ENCODE measurements at places on chromosomes 2 and 18.

- DNase-seq, result no peak
These were observed 38.5 kb downstream of the COL4A4 start for GRCh38 chr2:227125506-227125905.

DNA sequence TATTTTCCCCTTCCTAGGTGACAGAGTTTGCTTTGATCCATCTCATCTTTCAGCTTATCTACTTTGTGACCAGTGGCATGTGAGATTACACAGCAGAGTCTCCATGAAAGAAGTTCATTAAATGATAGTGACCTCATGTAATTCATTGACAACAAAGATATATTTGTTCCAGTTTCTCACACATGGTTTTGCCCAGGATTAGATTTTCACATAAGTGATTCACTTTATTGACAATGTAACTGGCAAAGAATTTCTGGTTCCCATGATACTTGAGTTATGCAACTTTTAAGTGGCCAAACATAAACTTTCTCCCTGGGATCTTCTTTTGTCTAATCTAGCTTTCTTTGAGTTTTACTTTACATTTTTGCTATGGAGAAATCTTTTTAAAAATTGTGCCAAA, 50.0 kb downstream of the MC4R start:
- no peak for DNase-seq

GRCh38 chr2:234725528-234726264, 226.1 kb upstream of the SH3BP4 start:
- DNase-seq, result no peak

DNA sequence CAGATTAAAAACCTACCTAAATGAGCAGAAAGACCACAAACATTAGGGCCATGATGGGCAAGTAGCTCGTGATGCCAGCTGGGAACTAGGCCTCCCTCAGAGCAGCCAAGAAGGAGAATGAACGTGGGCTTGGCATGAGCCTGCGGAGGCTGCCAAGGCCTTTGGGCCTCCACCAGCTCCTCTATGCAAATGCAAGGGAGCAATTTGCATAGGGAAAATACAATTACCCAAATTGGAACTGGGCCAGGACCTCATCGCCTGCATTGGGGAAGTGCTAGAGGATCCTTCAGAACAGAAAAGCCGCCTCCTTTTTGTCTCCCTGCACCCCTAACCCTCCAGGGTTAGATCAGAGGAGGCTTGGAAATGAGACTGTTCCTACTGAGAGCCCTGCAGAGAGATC, 326.4 kb downstream of the SMAD2 start:
- no peak for DNase-seq

DNA sequence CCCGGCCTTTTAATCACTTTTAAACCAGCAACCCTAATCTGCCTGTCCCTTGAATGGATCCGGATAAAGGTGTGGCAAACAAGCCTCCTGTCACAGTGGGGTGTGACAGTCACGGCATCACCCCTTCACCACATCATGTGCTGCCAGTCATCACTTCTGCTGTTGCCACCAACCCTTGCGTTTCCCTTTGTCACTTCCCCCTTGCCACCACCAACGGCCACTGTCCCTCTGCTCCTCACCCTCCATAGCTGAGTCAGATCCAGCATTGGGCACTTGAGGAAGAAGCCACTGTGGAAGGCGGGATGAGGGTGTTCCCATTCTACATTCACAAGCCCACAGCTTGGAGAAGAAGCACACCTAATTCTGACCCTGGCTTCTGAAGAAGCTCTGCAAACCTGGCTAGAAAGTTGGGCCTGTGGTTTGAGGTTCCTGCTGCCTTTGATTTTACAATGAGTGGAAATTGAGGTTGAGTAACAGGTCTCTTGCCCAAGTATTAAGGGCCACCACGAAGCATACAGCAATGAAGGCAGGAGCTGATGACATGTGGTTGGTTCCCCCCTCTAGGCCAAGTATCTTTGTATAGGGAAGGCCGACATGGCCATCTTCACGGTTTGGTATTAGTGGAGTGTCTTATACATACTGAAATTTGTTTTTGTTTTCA, 22.9 kb upstream of the DARS1 start:
- no peak for DNase-seq

- no peak for DNase-seq
These were observed 243.2 kb downstream of the MYO3B start for GRCh38 chr2:170420961-170421687.

- no peak for DNase-seq
These were observed 16.5 kb downstream of the PASK start for GRCh38 chr2:241132538-241133435.

GRCh38 chr2:207412787-207413310, 116.9 kb upstream of the CREB1 start:
- no peak for DNase-seq

DNA sequence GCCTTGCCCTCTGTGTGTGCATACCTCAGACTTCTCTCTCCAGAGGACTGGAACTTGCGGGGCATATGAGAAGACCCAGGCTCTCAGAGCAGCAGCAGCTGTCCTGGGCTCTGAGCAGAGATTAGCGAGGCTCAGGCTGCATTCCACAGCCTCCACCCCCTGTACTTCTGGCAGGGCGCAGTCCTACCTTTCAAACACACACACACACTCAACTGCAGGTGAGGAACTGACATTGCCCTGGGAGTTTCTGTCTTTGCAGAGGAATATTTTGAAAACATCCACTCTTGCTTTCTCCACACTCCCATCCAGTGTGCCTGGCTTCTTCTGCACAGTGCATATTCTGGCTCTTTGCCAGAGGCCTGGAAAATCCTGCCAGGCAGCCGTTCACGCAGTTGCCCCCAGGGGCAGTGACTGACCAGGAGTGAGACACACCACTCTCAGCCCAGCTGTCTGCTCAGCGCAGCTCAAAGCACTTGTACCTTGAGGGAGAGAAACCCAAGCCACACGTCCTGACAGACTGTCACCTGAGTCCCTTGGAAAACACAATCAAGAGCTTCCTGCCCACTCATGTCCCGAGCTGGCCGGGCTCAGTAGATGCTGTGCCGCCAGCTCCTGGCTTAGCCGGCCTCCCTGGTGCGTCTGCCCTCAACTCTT, 460.8 kb downstream of the RNF144A start:
- no peak for DNase-seq

DNA sequence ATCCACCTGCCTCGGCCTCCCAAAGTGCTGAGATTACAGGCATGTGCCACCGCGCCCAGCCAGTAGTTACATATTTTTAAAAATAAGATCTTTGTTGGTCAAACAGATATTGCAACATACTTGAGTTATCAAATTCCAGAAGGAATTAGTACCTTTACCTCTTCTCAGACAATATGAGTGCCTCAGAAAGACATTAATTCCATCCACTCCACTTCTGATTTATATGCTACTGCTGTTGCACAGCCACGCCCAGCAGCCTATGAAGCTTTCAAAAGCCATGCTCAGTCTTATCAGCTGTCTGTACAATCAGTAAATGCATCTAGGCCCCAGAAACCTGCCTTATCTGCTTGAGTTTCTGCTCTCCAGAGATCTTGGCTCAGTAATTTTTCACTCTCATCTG, 47.8 kb downstream of the MEX3C start:
- no peak for DNase-seq

DNA sequence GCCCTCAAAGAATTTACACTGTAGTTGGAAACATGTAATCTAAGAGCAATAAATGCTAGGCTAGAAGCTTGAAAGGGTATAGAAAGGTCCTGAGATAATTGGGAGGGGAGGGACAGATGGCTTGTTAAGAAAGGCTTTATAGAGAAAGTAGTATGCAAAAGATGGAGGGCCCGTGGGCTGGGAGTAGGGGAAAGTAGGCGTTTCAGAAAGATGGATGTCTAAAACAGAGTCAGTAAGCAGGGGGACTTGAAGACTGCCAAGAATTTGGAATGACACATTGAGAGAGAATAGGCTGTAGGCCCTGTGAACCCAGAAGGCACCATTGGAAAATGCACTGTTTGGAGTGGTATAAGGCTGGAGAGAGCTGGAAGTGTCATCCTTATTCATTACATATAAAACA, 822 bp downstream of the PSMG2 start:
- DNase-seq, result no peak

GRCh38 chr2:56648802-56649201, 465.0 kb downstream of the CCDC85A start:
- DNase-seq, result no peak

DNA sequence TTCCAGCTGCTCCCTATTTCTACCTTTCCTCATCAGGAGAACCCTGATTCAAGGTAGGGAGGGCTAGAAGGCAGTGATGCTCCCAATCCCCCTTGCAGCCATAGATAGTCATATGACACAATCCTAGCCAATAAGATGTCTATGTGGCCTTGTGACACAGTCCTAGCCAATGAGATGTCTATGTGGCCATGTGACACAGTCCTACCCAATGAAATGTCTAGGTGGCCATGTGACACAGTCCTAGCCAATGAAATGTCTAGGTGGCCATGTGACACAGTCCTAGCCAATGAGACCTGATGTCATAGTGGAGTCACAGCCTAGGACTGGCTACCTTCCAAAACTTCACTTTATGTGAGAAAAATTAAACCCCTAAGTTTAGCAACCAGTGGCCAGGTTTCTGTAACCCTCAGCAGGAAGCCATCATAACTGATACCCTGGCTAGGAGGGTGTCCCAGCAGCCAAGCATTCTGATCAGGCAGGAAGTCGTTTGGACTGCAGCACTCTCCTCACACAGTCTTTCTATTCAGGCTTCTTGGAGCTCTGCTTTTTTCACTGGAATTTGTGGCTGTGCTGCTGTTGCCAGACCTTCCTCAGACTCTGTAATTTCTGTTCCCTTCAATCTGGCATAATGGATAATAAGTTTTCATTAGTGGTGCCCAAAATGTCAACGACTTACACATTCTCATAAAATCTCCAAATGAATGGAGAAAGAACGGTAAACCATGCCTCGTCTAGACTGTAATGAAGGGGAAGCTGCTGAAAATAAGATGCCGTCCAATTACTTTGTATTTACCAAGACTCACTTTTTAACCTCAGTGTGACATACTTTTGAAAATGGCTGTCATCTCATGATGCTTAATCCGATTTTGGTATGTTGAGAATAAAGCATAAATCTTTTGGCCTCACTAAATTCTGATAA, 165.0 kb upstream of the NCKAP5 start:
- no peak for DNase-seq

- DNase-seq, result no peak
These were observed 206.3 kb downstream of the ARL6IP6 start for GRCh38 chr2:152924722-152925121.

All from cerebellar nuclear complex (tissue), 1 donor.